ENCODE measurements at places on chromosomes 6 and 20. TPM values are rescaled to one million over a fixed set of nuclear protein-coding genes. Genes with fewer than 3 reads are reported as not detected.

AFDN gene
- 49.1 TPM for total RNA-seq

MCCD1 gene
- not detected for total RNA-seq

NKX2-2 gene
- total RNA-seq = not detected

PRDM13 gene
- not detected for total RNA-seq

ZC2HC1B gene
- total RNA-seq = not detected

HTR1E gene
- total RNA-seq = not detected

NKAIN2 gene
- 0.22 TPM for total RNA-seq

FILIP1 gene
- total RNA-seq = 160 TPM

C6orf52 gene
- total RNA-seq = 0.78 TPM

EDN1 gene
- 2.2 TPM for total RNA-seq

DNA sequence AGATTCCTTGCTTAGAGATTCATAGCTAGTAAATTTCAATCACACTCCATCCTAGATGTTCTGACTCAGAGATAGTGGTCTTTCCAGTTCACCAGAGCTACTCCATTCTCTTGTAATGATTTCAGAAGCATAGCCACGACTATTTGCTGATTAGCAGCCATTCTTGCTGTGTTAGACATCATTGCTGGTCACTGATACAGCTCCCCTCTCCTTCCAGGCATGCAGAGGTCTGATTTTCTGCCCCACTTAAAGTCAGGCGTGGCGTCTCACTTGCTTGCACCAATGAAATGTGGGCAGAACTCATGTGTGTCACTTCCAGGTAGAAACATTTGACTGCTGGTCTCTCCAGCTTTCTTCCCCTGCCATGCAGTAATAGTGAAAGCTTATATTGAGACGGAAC is 168.9 kb upstream of the JARID2 start:
- DNase-seq = no peak

GRCh38 chr6:16267428-16268263 is 29.3 kb downstream of the GMPR start:
- DNase-seq = no peak

DNA sequence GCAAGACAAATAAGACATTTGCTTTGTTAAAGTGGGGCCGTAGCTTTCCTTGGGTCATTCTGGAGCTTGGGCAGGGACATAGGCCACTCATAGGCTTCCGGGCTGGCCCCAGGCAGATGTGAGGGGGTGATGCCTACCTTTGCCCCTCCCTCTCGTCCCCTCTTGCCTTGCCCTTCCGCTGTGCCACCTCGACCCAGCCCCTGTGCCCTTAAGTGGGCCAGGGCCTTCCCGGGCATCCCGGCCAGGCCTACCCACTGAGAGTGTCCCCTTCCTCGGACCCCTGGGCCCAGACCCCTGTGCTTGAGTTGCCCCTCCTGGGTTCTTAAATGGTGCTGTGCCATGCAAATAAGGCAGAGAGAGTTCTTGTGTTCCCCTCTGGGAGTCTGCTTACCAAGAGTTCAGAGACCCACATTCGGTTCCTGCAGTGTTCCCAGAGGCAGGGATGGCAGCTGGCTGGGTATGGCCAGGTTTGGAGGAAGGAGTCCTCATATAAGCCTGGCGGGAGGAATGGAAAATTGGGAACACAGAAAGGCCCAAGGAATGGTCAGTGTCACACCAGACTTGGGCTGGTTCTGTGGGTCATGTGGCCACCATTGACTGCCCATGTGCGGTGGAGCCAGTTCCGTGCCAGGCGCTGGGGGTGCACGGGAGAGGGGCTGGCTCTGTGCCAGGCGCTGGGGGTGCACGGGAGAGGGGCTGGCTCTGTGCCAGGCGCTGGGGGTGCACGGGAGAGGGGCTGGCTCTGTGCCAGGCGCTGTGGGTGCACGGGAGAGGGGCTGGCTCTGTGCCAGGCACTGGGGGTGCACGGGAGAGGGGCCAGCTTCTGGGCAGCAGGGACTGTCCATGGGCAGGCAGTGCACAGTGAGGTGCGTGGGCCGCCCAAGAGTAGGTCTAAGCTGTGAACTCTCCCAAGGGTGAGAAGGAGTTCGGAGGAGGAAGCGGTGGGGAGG is 173.5 kb upstream of the SNX9 start:
- no peak for DNase-seq

DNA sequence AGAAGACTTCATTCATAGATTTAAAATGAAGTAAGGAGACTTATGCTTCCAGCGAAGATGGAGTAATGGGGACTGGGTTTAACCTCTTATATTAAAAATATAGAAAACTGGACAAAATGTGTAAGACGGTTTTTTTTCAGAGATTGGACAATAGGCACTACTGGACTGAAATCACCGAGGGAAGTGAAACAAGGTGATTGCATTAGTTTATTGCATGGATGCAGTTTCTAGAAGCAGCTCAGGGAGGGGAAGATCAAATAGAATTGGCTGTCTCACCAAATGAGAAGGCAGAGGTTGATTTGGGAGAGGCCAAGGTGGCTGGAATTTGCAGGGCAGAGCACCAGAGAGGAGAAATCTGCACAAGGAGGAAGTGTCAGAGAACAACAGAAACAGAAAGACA is 162.6 kb downstream of the DNAH8 start:
- no peak for DNase-seq

DNA sequence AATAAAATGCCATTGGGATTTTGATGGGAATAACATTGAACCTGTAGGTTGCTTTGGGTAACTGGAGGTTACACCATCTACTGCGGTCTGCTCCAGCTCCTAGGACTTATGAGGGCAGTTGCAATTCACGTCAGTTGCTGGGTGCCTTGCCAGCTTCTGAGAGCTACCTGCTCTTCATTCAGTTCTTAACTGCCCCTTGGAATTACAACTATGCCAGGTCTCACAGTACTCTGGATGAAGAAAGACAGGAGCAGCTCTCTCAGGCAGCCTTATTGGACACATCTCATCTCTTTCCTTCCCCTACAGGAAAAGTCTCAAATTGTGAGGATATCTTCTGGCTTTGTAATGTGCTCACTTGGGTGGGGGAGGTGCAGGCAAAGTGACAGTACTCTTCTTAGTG is 1643.3 kb downstream of the GRIK2 start:
- DNase-seq = no peak

- no peak for DNase-seq
Observed at GRCh38 chr6:166360243-166361076, 18.1 kb upstream of the SFT2D1 start.

- no peak for DNase-seq
Observed at GRCh38 chr6:498795-499231, 107.3 kb downstream of the IRF4 start.

GRCh38 chr6:50902260-50902659 is 83.6 kb downstream of the TFAP2B start:
- DNase-seq = no peak

DNA sequence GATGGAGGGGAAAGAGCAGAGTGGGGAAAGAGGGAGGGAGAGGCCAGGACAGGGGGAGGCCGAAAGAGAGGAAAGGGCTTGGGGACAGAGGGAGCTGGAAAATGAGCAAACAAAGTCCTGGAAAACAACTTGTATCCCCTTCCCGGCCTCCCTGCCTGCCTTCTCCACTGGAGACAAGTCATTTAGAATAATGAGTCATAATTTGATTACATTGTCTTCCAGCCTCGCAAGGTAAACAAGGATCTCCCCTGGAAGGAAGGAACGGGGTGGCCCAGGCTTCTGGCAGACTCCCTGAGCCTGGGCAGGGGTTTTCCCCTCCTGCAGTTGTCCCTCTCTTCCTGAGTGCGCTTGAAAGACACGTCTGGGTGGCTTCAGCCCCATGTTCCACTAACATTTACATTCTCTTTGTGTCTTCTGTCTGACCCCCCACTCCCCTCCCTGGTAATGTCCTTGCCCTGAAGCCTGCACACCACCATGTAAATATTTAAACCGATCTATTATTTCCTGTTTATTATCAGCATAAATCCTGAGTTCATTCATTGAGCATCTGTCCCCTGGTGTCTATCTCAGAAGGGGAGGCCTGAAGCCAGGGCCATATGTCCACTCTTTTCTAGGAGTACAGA is 12.1 kb upstream of the MRPS18A start:
- no peak for DNase-seq

- no peak for DNase-seq
Observed at GRCh38 chr6:30768634-30769087, 24.3 kb upstream of the IER3 start.

- DNase-seq = no peak
Observed at GRCh38 chr6:137637121-137637520, 142.9 kb upstream of the OLIG3 start.

GRCh38 chr6:132931936-132932514 is 117.7 kb downstream of the RPS12 start:
- no peak for DNase-seq

- no peak for DNase-seq
Observed at GRCh38 chr20:23119456-23120216, 33.5 kb upstream of the CD93 start.

DNA sequence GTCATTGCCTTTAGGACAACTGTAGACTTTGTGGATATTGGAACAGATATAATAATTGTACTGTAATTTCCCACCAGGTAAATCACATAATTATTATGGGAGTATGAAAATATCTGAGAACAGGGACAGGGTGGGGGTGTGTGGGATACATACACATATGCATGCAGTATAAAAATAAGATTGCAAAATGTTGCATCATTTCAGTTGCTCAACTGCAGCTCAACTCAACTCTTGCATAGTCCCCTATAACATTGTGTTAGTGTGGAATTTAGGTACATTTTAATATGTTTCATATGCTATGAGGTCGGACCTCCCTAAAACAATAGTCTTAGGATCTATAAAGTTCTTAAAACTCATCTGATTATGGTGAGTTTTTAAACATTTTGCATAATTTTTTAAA is 275.0 kb upstream of the FLRT3 start:
- DNase-seq = no peak

GRCh38 chr20:20215976-20216727 is 151.8 kb upstream of the INSM1 start:
- DNase-seq = peak; percentile 53

DNA sequence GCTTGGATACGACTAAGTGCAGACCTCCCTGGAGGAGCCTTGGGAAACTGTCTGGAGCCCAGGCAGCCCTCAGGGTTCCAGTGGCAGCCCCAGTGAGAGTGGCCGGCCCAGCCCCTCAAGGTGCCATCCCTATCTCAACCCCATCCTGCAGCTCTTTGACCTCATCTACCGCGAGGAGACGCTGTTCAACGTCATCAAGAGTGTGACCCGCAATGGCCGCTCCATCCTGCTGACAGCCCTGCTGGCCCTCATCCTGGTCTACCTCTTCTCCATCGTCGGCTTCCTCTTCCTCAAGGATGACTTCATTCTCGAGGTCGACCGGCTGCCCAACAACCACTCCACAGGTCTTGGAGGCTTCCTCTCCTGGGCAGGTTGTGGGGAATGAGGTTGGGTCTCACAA is 20.7 kb downstream of the UQCC2 start:
- peak; percentile 42 for DNase-seq

DNA sequence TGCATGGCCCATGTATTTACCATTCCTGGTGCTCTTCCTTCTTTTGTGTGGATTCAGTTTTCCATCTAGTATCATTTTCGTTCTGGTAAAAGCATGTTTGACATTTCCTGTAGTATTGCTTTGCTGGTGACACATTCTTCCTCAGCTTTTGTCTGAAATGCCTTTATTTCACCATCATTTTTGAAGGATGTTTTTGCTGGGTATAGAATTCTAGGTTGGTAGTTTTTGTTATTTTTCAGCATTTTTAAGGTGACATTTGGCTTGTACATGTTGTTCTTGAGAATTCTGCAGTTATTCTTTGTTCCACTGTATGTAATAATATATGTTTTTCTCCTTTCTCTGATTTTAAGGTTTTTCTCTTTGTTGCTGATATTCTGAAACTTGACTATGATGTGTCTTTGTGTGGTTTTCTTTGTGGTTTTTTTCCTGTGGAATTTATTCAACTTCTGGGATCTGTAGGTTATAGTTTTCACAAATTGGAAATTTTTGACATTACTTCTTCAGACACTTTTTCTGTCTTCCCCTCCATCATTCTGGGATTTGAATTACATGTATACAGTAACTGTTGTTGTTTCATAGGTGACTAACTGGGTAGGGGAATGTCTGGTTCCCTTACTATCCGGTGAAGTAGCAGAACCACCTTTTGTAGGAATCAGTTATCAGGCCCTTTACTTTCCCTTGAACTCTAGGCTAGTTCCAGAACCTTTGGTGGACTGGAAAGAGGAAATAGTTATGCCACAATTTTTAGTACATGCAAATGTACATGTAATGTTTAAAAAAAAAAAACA is 30.2 kb downstream of the SNX9 start:
- DNase-seq = no peak

- peak; percentile 39 for DNase-seq
Observed at GRCh38 chr6:158047127-158047518, 65.5 kb downstream of the SYNJ2 start.

DNA sequence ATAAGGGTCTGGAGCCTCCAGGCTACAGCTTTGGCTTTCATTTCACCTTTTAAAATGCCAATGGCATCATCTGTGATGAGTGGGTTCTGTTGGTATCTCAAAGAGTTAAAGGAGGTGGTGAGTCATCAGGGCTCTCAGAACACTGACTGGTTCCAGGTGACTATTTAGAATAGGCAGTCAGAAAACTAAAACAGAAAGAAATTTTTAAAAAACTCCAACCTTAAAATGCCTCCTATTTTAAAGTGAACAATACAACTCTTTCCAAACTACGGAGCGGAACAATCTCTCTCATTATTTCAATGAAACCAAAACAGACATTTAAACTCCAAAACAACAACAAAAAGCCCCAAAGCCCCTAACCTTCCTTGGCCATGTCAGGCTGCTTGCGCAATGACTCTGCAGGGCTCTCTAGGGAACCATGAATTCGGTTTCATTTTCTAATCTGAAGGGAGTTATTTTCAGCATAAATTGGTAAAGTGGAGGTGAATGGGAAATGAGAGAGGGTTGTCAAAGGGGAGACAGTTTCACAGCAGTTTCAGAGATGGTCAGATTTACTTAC is 194.9 kb downstream of the KIF6 start:
- DNase-seq = no peak

GRCh38 chr6:167579806-167580618 is 246.7 kb upstream of the AFDN start:
- DNase-seq = no peak

- no peak for DNase-seq
Observed at GRCh38 chr6:10000551-10000950, 414.3 kb downstream of the TFAP2A start.

- DNase-seq = peak; percentile 72
Observed at GRCh38 chr20:37336369-37337207, 9.4 kb upstream of the SRC start.

GRCh38 chr6:28742668-28743270 is 181.0 kb downstream of the TRIM27 start:
- no peak for DNase-seq

DNA sequence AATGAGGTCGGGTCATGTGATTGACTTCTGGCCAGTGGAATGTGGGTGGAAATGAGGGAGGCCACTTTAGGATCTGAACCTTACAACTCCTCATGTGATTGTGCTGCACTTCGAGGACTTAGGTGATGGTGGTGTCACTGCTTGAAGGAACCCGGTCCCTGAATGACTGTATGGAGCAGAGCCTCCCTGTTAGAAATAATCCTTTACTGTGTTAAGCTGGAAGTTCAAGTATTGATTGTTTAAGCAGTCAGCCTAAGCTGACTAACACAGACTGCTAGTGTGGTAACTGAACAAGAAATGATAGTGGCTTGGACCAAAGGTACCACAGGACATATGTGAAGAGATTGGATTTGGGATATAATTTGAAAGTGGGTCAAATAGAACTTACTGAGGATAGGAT is 138.0 kb downstream of the OPN5 start:
- no peak for DNase-seq

GRCh38 chr6:153210083-153210482 is 79.0 kb upstream of the RGS17 start:
- no peak for DNase-seq

- DNase-seq = no peak
Observed at GRCh38 chr6:1327630-1328029, 15.7 kb downstream of the FOXQ1 start.

All from Right ventricle myocardium superior (tissue), 1 donor.